ENCODE measurements at places on chromosomes 16 and 17.

DNA sequence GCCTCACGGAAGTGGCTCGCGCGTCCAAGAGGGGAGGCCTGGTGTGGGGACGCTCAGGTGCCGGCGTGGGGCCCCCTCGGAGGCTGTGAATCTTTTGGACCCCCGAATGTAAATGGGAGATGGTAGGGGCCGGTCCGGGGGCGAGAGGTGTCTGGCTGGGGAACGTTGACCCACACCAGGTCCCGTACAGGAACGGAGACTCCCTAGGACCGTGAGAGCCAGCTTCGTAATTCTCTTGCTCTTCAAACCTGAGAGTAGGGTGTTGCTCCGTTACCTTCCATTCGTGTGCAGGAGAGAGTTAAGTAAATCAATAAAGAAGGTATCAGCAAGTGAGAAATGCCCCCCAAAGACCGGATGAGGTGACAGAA lies 481 bp downstream of the LYRM1 start:
- no peak for DNase-seq

DNA sequence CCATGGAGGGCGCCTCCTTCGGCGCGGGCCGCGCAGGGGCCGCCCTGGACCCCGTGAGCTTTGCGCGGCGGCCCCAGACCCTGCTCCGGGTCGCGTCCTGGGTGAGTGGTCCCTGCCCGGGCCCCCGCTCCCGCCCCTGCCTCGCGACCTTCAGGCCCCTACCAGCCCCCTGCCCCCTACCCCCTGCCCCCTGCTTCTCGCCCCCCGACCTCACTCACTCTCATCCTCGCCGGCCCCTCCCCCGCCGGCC lies 256 bp downstream of the SYNGR3 start:
- DNase-seq, result no peak

- DNase-seq, result no peak
Measured at GRCh38 chr17:81821603-81822311, 11.3 kb downstream of the MCRIP1 start.

- DNase-seq, result no peak
Measured at GRCh38 chr16:87754535-87754934, 11.3 kb downstream of the KLHDC4 start.

DNA sequence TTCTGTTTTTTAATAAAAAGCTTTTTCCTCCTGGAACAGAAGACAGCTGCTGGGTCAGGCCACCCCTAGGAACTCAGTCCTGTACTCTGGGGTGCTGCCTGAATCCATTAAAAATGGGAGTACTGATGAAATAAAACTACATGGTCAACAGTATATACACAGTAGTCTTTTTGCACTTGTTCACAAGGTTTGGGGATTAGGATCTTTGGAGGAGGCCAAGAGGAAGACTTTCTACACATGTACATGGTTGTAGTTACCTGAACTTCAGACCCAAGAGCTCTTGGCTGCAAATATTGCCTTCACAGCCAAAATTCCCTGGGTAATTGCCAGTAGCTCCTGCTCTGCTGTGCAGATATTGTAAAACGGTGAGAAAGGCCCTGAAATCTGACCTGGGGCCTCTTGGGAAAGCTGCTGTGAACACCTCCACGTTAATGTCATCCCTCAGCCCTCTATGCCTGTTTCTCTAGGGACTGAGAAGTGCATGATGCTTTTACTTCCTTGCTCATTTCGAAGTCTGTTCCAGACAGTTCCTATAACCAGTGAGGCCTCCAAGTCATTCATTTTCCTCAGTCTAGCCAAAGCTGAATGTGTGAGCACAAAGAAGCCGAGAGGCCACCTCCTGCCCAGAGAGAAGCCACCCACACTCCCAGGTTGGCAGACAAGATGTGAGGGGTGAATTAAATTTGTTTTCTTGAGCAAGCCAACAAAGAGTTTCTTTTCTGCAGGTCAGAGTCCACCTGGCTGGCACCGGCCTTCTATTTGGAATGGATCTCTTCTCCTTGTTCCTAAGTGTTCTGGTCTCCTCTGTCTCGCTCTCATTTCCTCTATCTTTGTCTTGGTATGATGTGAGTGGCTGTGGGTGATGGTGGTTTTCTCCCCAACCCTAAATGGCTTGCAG lies 15.9 kb downstream of the ANKRD40 start:
- DNase-seq, result no peak

DNA sequence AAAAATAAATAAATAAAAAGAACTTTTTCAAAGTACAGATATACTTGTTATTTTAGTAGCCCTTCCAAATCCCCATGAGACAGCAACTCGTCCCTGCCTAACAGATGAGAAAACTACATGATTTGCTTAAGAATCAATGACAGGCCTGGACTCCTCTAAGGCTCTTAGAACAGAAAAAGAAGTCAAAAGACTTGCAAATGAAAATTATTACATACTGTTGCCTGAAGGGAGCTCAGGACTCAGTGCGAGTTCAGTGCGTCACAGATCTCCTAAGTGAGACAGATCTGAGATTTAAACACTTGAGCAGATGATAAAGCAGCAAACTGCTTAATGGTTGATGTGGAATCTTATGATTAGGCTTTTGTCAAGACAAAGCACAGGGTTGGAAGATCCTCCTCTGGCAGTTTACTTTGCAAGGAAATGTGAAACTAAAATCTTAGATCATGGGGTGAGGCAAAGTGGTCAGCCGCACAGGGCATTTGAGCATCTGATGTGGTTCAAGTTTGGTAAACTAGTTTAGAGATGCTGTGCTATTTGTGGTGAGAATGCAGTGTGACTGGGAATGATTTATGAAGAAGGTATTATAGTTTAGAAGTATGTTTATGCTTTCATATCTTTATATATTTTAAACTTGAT lies 138.1 kb downstream of the TRIM37 start:
- DNase-seq, result no peak

DNA sequence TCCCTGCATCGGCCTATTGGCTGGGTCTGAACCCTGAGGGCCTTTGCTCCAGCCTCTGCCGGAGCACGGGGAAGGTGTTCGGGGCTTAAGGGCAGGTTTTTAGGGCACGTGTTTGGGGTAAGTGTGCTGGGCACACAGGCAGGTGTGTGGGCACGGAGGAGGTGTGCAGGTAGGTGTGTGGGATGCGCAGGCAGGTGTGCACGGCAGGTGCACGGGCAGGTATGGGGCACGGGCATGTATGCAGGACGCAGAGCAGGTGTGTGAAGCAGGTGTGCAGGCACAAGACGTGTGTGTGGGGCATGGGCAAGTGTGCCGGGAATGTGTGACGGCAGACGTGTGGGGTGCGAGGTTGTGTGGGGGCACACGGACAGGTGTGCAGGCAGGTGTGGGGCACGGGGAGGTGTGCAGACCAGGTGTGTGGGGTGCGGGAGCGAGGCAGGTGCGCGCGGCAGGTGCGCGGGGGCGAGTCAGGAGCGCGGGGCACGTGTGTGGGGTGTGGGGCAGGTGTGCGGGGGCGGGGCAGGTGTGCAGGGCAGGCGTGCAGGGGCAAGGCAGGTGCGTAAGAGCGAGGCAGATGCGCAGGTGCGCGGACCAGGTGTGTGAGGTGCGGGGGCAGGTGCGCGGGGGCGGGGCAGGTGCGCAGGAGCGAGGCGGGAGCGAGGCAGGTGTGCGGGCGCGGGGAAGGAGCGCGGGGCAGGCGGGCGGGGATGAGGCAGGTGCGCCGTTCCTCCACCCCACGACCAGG lies 28.6 kb upstream of the METRNL start:
- no peak for DNase-seq

- DNase-seq, result no peak
Measured at GRCh38 chr16:9206156-9206555, 114.7 kb downstream of the HAPSTR1 start.

DNA sequence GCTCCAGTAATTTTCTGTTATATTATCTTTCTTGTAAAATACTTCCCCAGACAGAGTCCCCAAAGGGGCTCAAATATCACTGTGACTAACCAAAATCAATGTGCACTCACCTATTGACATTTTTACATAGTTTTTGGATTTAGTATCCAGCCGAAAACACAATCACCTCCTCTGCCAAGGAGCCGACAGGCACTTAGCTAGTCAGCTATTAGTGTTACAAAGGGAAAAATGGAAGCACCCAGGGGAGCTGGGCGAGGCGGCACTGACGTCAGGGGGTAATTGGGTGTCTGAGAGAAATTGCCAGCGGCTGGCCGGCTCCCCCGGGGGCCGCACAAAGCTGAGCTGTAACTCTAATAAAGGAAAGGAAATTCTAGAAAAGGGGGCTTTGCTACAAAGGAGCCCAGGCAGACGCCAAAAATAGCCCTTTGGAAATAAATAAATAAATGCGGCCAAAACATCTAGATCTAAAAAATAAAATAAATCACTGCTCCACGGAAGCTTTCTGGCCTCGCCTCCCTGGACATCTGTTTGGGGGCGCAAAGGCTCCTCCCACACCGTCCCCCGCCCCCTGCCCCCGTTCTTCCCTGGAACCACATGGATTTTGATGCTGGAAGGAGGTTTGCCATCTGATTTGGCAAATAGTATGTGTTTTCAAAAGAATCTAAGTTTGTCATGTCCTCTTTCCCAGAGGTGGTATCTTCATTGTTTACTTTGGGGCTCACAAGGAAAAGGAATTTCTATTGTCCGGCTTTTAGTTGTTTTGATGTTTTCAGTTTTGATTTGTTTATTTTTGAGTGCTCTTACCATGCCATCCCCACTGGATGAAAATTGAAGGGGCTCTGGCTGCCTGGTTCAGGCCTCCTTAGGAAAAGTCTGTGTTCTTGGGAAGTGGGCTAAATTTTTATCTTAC lies 156.7 kb downstream of the ZNF423 start:
- DNase-seq, result no peak

- DNase-seq, result no peak
Measured at GRCh38 chr17:69967910-69968411, 107.1 kb upstream of the KCNJ16 start.

- DNase-seq, result no peak
Measured at GRCh38 chr16:4323071-4323844, 7.4 kb downstream of the GLIS2 start.

- DNase-seq, result no peak
Measured at GRCh38 chr17:44132275-44132821, 8.9 kb upstream of the HDAC5 start.

DNA sequence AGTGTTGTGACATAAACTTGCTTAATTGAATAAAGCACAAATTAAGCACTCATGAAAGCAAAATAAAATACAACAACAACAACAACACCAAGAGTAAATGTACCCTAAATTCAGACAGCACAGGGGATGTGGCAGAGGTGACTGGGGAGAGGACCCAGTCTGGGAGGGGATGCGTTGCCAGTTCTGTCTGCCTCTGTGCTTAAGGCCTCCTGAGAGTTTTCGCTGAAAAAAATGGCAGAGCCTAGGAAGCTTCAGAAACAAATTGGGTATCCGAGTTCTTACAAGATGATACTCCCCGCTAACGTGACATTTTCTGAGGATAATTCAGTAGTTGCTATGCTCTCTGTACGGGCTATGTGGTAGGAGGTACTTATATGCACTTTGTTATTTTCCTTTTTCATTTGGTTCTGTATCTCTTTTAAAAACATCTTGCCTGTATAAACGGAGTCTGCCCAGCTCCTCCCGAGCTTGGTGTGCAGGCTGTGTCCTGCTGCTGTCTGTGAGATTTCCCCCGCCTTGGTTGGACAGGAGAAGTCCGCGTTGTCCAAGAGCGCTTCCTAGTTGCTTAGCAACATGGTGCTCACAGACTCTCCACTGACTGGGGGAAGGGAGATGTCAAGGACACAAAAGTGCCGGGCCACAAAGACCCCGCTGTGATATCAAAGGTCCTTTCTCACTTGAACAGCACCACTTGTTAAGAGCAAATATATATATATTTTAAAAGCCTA lies 134.2 kb upstream of the CPHXL start:
- no peak for DNase-seq

GRCh38 chr17:69672924-69673323 lies 258.4 kb downstream of the MAP2K6 start:
- DNase-seq, result no peak

DNA sequence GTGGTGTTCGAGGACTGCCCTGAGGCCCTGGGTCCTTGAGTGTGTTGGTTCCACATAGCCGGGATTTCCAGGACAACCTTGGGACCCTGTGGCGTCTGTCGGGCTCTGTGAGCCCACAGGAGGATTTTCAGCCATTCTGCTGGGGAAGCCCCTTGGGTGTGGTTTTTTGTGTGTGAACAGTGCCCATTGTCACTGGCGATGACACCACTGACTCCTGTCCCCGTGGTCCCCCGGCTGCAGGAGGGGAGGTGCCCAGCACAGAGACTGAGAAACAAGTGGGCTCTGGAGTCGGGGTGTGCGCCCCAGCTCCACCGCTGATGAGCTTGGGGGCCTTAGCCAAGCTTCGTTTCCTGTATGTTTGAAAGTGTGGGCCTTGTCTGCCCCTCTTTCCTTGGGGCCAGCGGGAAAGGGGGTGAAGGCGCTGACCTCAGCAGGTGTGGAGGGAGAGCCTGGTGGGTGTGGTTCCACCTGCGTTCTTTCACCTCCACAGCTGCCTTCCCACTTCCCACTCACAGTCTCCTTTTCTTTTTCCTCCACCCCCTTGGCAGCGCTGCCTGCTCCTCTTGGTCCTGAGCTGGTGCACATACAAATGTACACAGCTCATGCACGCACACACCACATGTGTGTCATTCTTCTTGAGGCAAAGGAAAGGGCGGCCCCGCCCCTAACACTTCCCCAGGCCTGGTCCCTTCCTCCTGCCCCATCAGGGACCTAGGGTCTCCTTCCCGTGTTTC lies 16.1 kb downstream of the MGRN1 start:
- no peak for DNase-seq

DNA sequence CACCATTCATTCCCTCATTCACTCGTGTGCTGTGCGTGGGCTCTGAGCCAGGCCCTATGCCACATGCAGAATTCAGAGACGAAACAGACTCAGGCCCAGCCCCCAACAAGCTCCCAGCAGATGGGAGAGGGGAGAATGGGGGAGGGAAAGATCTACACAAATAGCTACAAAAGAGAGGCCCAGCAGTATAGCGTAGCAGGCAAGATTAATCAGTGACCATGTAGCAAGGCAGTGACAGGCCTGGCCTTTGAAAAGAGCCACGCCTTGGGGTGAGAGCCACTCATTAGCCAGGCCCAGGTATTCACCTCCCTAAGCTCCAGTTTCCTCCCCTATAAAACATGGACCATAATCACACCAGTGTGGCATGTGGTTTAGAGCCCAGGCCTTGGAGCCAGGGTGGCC lies 16.4 kb upstream of the KRT19 start:
- DNase-seq, result no peak

DNA sequence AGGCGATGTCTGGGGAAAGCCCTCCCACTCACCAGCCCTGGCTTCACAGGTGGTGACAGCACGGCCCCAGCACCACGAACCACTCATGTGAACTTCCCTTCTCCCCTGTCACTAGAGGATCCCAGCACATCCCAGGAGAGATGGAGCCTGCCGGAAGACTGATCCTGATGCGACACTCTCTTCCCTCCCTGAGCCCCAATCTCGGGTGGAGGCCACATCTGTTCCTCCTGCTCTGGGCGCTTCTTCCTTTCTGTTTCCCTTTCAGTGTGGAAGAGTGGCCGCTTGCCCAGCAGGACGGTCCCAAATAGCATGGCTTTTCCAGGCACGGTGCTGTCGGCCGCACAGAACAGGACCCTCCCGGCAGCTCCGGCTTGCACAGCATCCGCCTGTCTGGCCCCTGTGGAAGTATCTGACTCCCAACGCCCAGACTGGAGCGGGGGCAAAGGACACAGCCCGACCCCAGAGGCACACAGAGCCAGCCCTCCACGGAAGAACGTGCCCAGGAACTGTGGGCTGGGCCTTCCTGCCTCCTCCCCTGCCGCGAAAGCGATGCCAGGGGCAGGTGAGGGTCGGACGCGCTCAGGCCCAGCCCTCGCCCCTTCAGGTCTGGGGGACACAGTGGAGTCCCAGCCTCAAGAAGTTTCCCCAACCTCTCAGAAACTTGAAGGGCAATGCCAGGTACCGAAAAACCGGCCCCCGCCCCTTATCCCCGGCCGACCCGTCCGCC lies 37.6 kb downstream of the CBFA2T3 start:
- DNase-seq, result no peak

- DNase-seq, result no peak
Measured at GRCh38 chr17:39863244-39863917, 731 bp downstream of the IKZF3 start.
